Stimulated activated CD4-positive, alpha-beta T cell treated with anti-CD3 and anti-CD28 coated beads, Interleukin-15, amount 100 ng/mL, for 1 hour (primary cell): ENCODE measurements at places on chromosomes 7 and 10.

DNA sequence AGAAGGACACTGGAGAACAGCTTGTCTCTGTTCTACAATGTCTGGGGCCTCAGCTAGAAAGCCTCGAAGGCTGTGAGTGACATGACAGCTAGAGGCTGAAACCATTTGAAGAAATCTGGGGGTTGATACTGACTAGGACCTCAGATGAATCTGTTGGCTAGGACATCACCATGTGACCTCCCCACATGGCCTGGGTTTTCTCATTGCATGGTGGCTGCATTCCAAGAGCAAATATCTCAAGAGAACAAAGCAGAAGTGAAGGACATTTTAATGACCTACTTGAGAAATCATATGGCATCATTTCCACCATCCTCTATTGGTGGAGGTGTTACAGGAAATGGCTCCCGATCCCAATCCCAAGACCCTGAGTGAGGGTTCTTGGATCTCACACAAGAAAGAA is 450.6 kb upstream of the AUTS2 start:
- DNase-seq: no peak

- DNase-seq: no peak
Measured at GRCh38 chr10:100347568-100348195, 649 bp downstream of the SCD start.

GRCh38 chr10:865924-866576 is 65.5 kb downstream of the LARP4B start:
- DNase-seq: no peak

GRCh38 chr10:128514536-128514935 is 388.3 kb upstream of the MKI67 start:
- no peak for DNase-seq

GRCh38 chr10:4902571-4903011 is 60.6 kb upstream of the AKR1C1 start:
- peak; percentile 3 for DNase-seq

- DNase-seq: no peak
Measured at GRCh38 chr10:133279326-133280226, 2.9 kb upstream of the ADAM8 start.

GRCh38 chr7:106915407-106915806 is 50.3 kb downstream of the PIK3CG start:
- no peak for DNase-seq

DNA sequence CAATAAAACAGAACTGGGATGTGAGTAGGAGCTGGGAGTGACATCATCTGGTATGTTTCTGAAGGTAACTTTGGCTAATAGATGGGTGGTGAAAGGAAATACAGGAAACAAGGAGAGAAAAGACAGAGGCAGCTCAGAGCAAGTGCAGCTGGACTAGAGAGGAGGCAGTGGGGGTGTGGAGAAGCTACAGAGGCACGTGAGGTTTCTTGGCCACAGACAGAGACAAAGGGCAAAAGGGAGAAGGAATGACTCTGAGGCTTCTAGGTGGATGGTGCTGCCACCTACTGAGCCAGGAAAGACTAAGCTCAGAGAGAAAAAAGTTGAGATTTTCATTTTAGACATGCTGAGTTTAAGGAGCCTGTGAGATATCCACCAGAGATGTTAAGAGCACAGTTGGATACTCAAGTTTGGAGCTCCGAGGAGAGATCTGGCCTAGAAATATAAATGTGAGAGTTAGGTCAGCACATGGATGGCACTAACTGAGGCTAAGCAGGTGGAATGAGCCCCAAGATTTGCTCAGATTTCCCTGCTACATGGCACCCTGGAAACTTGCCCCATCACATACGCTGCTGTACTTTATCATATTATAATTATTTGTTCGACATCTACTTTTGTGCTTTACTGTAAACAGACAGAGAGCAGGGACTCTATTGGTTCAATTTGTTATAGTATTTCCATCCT is 293.0 kb upstream of the IMMP2L start:
- DNase-seq: no peak
